ENCODE measurements at places on chromosomes 7 and 10. TPM values are rescaled to one million over a fixed set of nuclear protein-coding genes. Genes with fewer than 3 reads are reported as not detected.
A peak's percentile ranks its signal among the peaks of the same experiment; 100 is the strongest.

The GALNT11 gene
- 27.6 TPM for total RNA-seq

DNA sequence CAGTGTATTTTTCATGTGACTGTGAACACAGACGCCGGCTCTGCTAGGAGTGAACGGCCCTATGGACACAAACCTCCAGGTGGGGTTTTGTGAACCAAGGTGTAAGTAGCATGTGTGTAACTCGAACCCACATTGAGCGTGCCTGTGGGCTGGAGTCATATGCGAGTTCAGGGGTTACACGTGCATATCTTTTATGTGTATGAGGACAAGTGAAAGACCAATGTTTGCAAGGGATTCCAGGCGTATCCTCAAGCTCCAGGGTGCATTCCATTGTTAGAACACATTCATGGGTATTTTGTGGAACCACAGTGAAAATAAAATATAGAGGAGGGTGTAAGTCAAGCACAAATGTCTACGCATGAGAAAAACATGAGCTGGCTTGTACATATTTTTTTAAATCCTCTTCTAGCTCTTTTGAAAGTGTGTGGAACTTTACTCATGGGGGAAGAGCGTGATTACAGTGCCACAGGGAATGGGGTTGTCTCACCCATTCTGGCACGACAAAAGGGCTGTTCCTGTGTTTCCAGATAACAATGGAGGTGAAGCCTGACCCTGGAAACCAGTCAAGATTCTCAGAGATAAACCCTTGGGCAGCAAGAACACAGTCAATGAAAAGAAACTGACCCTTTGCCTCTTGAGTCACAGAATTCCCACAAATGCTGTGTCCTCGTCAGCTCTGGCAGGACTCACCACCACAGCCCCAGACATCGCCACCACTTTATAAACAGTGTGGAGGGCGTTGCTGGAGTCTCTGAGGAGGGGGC is 37.0 kb upstream of the GOT1 start:
- H3K4me1 ChIP-seq: peaks cover 35% of the 10 kb centered on the region
- H3K27ac ChIP-seq: peak overlapping the region; percentile 95
- DNase-seq: peak; percentile 97
- no peaks in the 10 kb centered on the region for H3K36me3 ChIP-seq

GRCh38 chr7:44541876-44542610 is 913 bp upstream of the NPC1L1 start:
- H3K27me3 ChIP-seq: peaks cover 2% of the 10 kb centered on the region
- no peak overlapping the region for H3K27ac ChIP-seq

The ZP3 gene
- total RNA-seq: 0.32 TPM

The EXOC4 gene
- total RNA-seq: 69.6 TPM

The RBP3 gene
- not detected for total RNA-seq

- peaks cover 13% of the 10 kb centered on the region for H3K4me1 ChIP-seq
- H3K27ac ChIP-seq: peak overlapping the region; percentile 46
- no peaks in the 10 kb centered on the region for H3K27me3 ChIP-seq
- DNase-seq: peak; percentile 78
- no peaks in the 10 kb centered on the region for H3K36me3 ChIP-seq
Observed at GRCh38 chr7:2299131-2299829, 15.0 kb downstream of the SNX8 start.

The HTR5A gene
- not detected for total RNA-seq

DNA sequence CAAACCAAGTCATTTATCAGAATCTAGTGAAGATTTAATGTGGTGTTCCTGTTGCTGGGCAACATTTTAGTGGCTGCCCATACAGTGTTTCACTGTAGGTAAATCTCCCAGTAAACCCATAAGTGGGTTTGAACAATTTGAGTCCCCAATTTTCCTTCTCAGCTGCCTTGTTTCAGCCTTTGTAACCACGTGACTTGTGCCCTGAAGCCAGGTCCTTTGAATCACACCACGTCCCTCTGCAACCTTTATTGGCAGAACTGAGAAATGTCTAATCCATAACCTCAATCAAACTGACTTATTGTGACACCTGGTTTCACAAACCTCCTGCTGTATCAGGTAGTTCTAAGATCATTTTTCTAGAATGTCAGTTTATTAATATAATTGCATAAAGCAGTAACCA is 30.1 kb downstream of the SND1 start:
- H3K27me3 ChIP-seq: no peaks in the 10 kb centered on the region
- DNase-seq: no peak
- H3K36me3 ChIP-seq: no peaks in the 10 kb centered on the region

GRCh38 chr7:128259131-128260061 is 18.3 kb downstream of the LEP start:
- H3K27me3 ChIP-seq: peaks cover 6% of the 10 kb centered on the region
- H3K27ac ChIP-seq: no peak overlapping the region
- H3K4me1 ChIP-seq: no peaks in the 10 kb centered on the region
- H3K36me3 ChIP-seq: no peaks in the 10 kb centered on the region

DNA sequence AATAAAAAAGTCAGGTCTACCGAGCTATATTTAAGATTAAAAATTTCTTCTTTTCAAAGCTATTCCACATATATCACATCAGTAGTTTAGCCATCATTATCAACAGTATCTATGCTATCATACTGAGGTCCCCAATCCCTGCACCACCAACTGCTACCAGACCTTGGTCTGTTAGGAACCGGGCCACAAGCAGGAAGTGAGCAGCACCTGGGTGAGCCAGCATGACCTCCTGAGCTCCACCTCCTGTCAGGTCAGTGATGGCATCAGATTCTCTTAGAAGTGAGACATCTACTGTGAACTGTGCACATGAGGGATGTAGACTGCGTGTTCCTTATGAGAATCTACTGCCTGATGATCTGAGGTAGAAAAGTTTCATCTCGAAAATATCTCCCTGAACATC is 632.1 kb upstream of the KCND2 start:
- H3K27me3 ChIP-seq: no peaks in the 10 kb centered on the region
- DNase-seq: no peak
- H3K4me3 ChIP-seq: no peak overlapping the region
- no peaks in the 10 kb centered on the region for H3K36me3 ChIP-seq
- H3K27ac ChIP-seq: no peak overlapping the region
- H3K4me1 ChIP-seq: no peaks in the 10 kb centered on the region

The CYP17A1 gene
- total RNA-seq: not detected

The GPR22 gene
- not detected for total RNA-seq

GRCh38 chr10:33706191-33706590 is 371.7 kb upstream of the NRP1 start:
- H3K27me3 ChIP-seq: peaks cover 34% of the 10 kb centered on the region
- no peak overlapping the region for H3K4me3 ChIP-seq
- no peak overlapping the region for H3K27ac ChIP-seq
- H3K36me3 ChIP-seq: no peaks in the 10 kb centered on the region
- no peaks in the 10 kb centered on the region for H3K4me1 ChIP-seq
- no peak for DNase-seq

DNA sequence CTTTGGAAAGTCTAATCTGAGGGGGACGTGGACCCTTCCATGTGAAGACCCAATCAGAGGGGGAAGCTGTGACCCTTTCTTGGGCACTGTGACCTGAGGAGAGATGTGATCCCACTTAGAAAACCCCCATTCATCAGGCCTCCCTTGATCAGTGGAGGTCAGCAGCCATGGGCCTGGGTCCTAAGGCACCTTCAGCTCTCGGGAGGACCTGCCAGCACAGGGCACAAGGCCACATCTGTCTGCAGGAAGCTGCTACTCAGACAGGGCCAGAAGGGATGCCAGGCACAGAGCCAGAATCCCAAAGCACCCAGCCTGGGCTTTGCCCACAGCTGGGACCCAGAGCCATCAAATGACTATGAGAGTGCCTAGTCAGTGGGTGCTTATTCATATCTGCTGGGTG is 14.7 kb upstream of the RABGEF1 start:
- no peaks in the 10 kb centered on the region for H3K4me1 ChIP-seq
- H3K27me3 ChIP-seq: no peaks in the 10 kb centered on the region
- H3K36me3 ChIP-seq: no peaks in the 10 kb centered on the region
- H3K4me3 ChIP-seq: no peak overlapping the region
- H3K27ac ChIP-seq: no peak overlapping the region
- no peak for DNase-seq

DNA sequence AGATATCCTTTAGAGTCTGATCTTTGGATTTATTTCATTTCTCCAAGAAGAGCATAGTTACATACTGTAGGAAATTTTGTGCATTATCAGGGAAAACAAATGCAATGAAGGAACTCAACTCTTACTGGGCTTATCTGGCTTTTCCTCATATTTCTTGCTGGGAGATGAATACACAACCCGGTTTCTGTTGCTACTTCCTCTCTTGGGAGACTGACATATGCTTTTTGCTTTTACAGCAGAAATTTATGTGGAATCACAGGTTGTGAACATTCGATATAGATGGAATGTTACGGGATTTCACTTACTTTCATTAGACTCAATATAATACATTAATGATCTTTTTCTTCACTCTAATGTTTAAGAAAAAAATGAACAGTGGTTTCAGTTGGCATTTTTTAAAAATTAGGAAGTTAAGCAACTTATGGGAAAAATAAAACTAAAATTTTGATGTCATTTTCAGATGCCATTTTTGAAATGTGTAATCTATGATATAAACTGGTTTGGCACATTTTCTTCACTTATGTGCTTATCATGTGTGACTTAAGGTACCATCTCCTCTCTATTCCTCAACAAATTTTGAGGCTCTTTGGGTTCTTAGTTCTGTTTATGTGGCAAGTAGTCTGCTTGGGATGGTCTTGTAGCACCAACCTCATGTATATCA is 7.1 kb downstream of the SND1 start:
- H3K27me3 ChIP-seq: no peaks in the 10 kb centered on the region
- no peak overlapping the region for H3K4me3 ChIP-seq
- DNase-seq: no peak
- H3K27ac ChIP-seq: no peak overlapping the region
- peaks cover 7% of the 10 kb centered on the region for H3K36me3 ChIP-seq

DNA sequence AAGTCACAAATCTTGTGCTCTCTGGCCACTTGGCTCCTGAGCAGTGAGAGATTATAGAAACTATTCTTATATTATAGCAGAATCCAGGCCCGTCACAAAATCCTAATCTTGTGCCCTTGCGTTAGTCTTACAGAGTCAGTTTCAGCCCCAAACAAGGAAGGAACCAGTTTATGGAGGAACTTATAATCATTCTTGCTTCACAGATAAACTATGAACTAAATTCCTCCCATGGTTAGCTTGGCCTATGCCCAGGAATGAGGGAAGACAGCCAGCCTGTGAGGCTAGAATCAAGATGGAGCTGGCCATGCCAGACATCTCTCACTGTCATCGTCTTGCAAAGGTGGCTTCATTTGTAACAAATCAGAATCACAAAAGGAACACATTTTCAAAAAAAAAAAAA is 199.7 kb upstream of the PITRM1 start:
- H3K4me3 ChIP-seq: no peak overlapping the region
- no peak overlapping the region for H3K27ac ChIP-seq
- DNase-seq: no peak
- no peaks in the 10 kb centered on the region for H3K36me3 ChIP-seq
- H3K27me3 ChIP-seq: no peaks in the 10 kb centered on the region

The RBM33 gene
- 62.9 TPM for total RNA-seq

- H3K27ac ChIP-seq: peak overlapping the region; percentile 28
- H3K4me3 ChIP-seq: no peak overlapping the region
- H3K4me1 ChIP-seq: peaks cover 23% of the 10 kb centered on the region
- H3K36me3 ChIP-seq: no peaks in the 10 kb centered on the region
Observed at GRCh38 chr7:18408461-18408860, 87.1 kb upstream of the HDAC9 start.

GRCh38 chr10:70560511-70560941 is 42.0 kb downstream of the PRF1 start:
- no peaks in the 10 kb centered on the region for H3K4me1 ChIP-seq
- no peak overlapping the region for H3K27ac ChIP-seq
- H3K36me3 ChIP-seq: no peaks in the 10 kb centered on the region
- no peaks in the 10 kb centered on the region for H3K27me3 ChIP-seq
- no peak for DNase-seq
- no peak overlapping the region for H3K4me3 ChIP-seq

- peaks cover 5% of the 10 kb centered on the region for H3K27me3 ChIP-seq
- no peaks in the 10 kb centered on the region for H3K4me1 ChIP-seq
- H3K4me3 ChIP-seq: no peak overlapping the region
- no peak for DNase-seq
Observed at GRCh38 chr7:140631602-140632001, 9.0 kb downstream of the DENND2A start.

- no peaks in the 10 kb centered on the region for H3K36me3 ChIP-seq
- H3K4me3 ChIP-seq: no peak overlapping the region
- no peaks in the 10 kb centered on the region for H3K4me1 ChIP-seq
- no peak for DNase-seq
Observed at GRCh38 chr10:19937989-19938388, 121.8 kb downstream of the PLXDC2 start.

The ZNF107 gene
- total RNA-seq: 5.8 TPM

DNA sequence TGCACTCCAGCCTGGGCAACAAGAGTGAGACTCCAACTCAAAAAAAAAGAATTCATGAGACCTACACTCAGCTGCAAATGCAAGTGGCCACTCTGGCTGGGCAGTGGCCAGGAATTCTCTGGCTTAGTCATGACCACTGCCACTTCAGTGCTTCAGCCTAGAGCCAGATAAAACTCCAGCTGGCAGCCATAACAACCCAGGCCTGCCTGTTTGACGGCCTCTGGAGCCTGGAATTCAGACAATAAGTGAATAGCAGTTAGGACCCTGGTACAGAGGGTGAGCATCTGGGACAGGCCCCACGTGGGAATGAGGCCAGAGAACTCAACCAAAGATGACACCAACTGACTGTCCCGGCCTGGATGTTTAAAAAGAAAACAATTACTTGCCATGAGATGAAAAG is 18.9 kb downstream of the RCC1L start:
- peak; percentile 51 for DNase-seq
- no peaks in the 10 kb centered on the region for H3K27me3 ChIP-seq
- H3K27ac ChIP-seq: no peak overlapping the region
- H3K36me3 ChIP-seq: peaks cover 31% of the 10 kb centered on the region

- no peak for DNase-seq
- no peaks in the 10 kb centered on the region for H3K27me3 ChIP-seq
- no peak overlapping the region for H3K4me3 ChIP-seq
- H3K4me1 ChIP-seq: peaks cover 9% of the 10 kb centered on the region
Observed at GRCh38 chr10:34187201-34187600, 627.9 kb downstream of the PARD3 start.

GRCh38 chr7:111255576-111255975 is 164.6 kb downstream of the LRRN3 start:
- no peaks in the 10 kb centered on the region for H3K27me3 ChIP-seq
- H3K4me1 ChIP-seq: no peaks in the 10 kb centered on the region
- H3K4me3 ChIP-seq: no peak overlapping the region
- no peaks in the 10 kb centered on the region for H3K36me3 ChIP-seq

GRCh38 chr7:3588341-3588740 is 287.3 kb downstream of the SDK1 start:
- no peak for DNase-seq
- no peak overlapping the region for H3K4me3 ChIP-seq
- no peaks in the 10 kb centered on the region for H3K4me1 ChIP-seq
- no peaks in the 10 kb centered on the region for H3K27me3 ChIP-seq

GRCh38 chr7:8134089-8134733 is 127.8 kb downstream of the ICA1 start:
- no peaks in the 10 kb centered on the region for H3K27me3 ChIP-seq
- no peak overlapping the region for H3K4me3 ChIP-seq
- no peak overlapping the region for H3K27ac ChIP-seq
- no peaks in the 10 kb centered on the region for H3K36me3 ChIP-seq
